ENCODE measurements at places on chromosomes 6 and 20.
A peak's percentile ranks its signal among the peaks of the same experiment; 100 is the strongest.

- no peak for DNase-seq
These were observed 16.5 kb upstream of the WFDC9 start for GRCh38 chr20:45647441-45648050.

GRCh38 chr6:17536586-17536985 lies 63.5 kb upstream of the FAM8A1 start:
- DNase-seq = no peak

DNA sequence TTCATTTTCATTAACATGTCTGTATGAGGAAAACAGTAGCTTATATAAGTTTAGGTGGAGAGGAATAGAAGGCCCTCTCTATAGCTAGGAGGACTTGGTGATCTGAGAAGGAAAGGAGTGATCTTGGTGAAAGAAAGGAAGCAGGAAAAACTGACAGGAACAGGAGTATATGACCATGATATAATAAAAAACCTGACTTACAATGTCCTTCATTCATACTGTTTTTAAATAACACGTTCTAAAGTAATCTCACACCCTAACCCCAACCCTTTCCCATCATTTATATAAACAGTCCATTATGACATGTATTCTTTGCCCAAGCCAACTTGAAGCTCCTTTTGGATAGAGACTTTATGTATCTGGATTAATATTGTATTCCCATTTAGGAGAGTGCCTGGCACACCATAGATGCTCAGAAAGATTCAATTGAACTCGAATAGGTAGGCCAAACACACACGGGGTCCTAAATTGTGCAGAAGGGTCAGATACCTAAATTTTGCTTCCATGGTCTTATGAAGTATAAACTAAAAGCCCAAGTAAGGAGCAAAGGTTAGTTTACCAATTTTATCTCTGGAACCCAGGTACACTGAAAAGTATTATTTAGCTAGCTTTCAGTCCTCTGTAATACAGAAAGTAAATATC lies 75.9 kb downstream of the OR2B2 start:
- no peak for DNase-seq

GRCh38 chr6:144993870-144994269 lies 708.7 kb downstream of the UTRN start:
- DNase-seq = no peak

DNA sequence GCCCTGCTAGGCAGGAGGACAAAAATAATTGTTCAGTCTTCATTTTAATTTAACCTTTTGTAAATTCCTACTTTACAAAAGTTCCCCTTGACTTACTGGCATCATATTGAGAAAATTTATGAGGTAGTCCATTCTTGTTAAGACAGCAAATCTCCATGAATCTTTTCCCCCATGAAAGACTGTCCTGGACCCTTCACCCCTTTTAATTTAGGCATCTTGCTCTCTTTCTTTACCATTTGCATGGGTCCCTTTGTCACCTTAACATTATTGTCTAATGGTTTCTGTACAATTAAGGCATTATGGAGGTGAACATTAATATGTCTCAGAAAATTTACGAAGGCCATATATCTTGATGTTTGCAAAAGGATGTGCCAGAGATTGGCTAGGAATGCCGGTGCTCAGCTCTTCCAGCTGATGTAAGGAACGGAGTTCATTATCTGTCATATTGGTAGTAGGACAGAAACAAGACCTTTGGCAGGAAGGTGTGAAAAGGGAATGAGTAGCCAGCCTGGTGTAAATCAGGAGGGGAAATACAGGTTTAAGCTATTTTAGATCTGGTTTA lies 382.8 kb upstream of the TSHZ2 start:
- DNase-seq = no peak

DNA sequence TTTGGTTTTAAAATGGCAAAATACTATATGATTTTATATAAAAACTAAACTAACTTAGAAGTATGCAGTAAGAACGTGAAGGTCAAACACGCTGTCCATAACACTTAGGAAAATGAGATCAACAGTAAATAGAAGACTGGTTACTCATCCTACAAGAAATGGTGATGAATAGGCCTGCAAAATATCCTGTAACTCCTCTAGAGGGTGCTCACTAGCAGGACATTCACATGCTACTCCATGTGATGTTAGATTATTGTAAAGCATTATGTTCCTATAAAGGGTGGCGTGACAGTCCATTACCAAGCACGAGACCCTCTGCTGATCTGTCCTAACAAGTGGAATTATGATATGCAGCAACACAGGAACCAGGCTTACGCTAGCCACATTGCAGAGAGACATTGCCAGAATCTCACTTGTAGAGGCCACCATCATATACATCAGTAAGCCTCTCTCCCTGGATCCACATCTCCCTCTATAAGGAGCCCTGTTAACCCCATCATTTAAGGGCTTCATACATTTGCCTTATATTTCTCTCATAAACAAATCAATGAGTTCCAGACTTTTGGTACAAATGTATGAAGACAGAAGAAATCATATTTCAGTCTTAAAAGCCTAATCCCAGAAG lies 18.0 kb upstream of the DEFB129 start:
- peak; percentile 40 for DNase-seq

- no peak for DNase-seq
These were observed 7.6 kb downstream of the HLA-A start for GRCh38 chr6:29949934-29950333.

- no peak for DNase-seq
These were observed 80.3 kb downstream of the BACH2 start for GRCh38 chr6:90216072-90216977.

DNA sequence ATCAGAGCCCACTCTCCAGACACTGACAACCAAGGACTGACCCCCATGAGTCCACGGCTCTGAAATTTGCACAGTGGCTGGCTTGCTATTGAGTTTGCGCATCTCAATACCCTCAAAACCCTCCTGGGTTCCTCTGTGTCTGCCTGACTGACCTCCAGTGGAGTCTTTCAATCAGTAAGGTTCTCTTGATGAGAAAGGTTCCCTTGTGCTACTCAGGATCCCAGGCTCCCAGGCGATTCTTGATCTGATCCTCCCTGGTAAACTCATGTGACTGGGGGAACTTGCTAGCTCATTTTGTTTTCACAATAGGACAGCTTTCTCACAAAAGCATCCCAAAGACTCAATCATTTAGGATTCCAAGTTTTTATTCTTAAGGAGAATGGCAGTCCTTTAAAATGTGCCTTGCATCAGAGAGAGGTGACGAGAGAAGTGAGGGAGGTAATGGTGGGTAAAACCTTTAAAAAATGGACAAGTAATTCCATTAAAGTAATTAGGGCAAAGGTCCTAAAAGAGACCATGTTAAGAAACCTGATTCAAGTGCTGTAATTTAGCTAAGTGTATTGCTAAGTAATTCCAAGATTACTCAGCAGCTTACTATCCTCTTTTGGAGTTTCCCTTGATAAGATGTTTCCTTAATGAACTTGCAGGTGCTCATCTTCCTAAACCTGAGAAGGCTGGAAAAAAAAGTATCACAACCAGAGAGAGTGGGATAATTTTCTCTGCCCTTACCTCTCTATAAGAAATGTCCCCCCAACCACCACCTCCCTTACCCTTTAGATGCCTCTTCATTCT lies 304.7 kb upstream of the SGK1 start:
- no peak for DNase-seq

- no peak for DNase-seq
These were observed 119.3 kb upstream of the RALGAPA2 start for GRCh38 chr20:20831794-20832193.

DNA sequence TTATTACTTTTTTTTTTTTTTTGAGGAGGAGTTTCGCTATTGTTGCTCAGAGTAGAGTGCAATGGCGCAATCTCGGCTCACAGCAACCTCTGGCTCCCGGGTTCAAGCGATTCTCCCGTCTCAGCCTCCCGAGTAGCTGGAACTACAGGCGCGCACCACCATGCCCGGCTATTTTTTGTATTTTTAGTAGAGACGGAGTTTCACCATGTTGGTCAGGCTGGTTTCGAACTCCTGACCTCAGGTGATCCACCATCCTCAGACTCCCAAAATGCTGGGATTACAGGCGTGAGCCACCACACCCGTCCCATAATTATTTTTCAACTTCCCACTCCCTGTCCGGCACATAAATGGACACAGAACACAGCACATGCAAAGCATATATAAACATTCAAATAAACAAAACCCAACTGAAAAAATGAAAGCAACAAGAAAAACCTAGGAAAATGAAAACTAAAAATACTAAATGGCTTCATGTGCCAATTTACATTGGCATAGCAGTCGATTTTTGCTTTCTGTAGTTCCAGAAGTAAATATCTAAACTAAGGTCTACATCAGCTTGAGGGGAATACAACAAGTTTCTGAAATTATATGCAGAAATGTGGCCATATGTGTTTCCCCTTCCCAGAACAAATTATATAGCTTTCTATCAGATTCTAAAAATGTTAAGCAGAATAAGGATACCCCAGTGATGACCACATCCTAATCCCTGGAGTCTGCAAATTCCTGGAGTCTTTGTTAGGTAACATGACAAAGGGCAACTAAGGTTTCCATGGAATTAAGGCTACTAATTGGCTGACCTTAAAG lies 113.9 kb downstream of the HFE start:
- DNase-seq = no peak

DNA sequence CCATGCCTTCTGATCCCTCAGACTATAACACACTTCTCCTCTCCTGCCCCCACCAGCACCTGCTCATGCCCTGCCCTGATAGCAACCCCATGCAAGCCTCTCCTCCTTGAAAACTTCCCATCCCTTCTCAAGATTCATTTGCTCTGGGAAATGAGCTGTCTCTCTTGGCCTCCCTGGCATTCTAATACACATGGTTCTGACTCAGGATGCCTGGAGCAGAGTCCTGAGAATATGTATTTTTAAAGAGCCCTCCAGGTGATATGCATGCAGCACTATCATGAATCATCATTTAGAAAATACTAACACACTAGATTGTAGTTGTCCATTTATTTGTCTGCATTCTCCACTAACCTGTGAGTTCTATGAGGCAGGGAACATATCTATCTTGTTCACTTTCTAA lies 26.6 kb downstream of the HDGFL1 start:
- DNase-seq = no peak

GRCh38 chr20:1469925-1470571 lies 3.4 kb upstream of the NSFL1C start:
- DNase-seq = peak; percentile 40

- no peak for DNase-seq
These were observed 6.4 kb downstream of the SLC22A2 start for GRCh38 chr6:160252073-160252813.

DNA sequence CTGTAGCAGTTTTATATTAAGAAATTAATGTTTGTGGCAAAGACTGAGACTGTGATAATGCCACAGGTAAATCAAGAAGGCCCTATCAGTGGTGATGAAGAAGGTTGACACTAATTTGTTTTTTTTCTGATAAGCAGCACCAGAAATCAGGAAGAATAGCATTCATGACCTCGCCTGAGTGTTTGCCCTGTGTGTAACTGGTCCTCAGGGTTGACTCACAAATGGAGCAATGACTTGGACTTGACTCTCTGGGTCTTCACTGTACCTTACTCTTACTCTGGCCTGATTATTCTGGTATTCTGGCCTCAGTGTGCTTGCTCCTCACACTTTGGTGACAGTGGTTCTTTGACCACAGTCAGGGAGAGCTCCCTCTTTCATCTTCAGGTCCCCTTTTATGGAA lies 243.9 kb downstream of the HAO1 start:
- no peak for DNase-seq

- DNase-seq = no peak
These were observed 92.1 kb downstream of the RIN2 start for GRCh38 chr20:19850198-19850533.

- DNase-seq = peak; percentile 42
These were observed 589.2 kb downstream of the PHF3 start for GRCh38 chr6:64224819-64225218.

DNA sequence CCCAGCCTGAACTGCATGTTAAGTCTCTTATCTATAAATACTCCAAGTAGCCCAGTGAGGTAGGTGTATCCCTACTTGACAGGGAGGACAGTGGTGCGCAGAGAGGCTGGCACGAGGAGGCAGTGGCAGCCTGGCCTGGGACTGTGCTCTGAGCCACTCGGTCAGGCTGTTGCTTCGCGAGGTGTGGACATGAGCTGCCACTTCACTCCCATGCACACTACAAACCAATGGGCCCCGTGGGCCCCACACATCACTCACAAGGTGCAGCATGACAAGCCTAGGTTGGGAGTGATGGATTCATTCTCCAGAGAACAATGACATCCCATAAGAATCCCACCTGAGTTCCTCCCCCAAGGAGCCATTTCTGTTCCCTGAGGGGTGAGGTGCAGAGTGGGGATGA lies 54.9 kb downstream of the TMEM242 start:
- no peak for DNase-seq

DNA sequence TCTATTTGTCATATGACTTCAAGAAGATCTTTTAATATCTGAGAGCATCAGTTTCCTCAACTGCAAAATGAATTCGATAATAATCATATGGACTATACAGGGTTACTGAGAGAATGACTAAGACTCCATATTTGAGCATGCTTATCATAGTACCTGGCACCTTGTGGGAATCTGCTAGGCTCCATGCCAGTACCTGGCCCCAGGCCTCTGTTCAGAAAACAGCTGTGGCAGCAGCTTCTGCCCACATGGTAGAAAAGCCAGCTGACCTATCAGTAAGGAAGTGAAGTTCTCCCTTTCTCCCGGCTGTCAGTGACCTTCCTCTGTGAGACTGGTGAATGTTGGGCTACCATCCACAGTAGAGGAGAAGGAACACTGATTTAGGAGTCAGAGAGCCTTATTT lies 574.9 kb upstream of the CHD6 start:
- no peak for DNase-seq

GRCh38 chr20:34065260-34065659 lies 46.8 kb downstream of the EIF2S2 start:
- no peak for DNase-seq

- DNase-seq = no peak
These were observed 24.0 kb downstream of the FGD2 start for GRCh38 chr6:37029249-37029971.

- no peak for DNase-seq
These were observed 56.1 kb downstream of the SAMD5 start for GRCh38 chr6:147564556-147564955.

DNA sequence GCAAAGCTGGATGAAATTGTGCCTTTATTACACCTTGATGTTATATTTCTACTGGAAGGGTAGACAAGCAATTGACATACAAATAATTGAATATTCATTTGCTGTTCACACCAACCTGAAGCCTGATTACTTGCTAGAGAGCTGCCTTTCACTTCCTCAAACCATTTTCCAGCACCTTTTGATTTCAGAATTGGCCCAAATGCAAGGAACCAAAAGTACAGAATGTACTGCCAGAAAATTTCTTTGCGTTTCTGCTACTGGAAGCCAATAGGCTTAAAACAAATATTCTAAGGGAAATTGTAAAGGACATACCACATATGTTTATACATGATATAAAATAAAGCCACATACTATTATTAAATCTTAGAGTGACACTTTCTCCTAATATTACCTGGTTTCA lies 94.5 kb downstream of the RFPL4B start:
- no peak for DNase-seq

DNA sequence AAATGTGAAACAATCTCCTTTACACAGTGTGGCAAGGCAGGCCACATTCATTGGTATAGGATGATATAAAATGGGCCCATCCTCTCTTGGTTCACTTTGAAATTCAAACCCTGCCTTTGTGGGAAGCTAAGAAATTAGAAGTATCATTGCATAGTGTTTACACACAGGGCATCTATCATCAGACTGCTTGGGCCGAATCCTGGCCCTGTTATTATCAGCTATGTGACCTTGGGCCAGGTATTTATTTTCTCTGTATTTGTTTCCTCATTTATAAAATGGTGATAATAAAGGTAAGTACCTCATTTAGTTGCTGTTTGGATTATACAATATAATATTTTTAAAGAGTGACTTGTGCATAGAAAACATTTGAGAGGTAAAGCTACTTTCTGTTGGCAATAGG lies 45.5 kb downstream of the PTPRK start:
- DNase-seq = no peak
